ENCODE measurements at places on chromosomes 2 and 18.

GRCh38 chr2:150162241-150162942, 325.1 kb downstream of the RND3 start:
- DNase-seq = no peak

- no peak for DNase-seq
These were observed 368.1 kb upstream of the CDH19 start for GRCh38 chr18:66971960-66972359.

GRCh38 chr18:62170857-62171256, 16.0 kb downstream of the PIGN start:
- DNase-seq = no peak

DNA sequence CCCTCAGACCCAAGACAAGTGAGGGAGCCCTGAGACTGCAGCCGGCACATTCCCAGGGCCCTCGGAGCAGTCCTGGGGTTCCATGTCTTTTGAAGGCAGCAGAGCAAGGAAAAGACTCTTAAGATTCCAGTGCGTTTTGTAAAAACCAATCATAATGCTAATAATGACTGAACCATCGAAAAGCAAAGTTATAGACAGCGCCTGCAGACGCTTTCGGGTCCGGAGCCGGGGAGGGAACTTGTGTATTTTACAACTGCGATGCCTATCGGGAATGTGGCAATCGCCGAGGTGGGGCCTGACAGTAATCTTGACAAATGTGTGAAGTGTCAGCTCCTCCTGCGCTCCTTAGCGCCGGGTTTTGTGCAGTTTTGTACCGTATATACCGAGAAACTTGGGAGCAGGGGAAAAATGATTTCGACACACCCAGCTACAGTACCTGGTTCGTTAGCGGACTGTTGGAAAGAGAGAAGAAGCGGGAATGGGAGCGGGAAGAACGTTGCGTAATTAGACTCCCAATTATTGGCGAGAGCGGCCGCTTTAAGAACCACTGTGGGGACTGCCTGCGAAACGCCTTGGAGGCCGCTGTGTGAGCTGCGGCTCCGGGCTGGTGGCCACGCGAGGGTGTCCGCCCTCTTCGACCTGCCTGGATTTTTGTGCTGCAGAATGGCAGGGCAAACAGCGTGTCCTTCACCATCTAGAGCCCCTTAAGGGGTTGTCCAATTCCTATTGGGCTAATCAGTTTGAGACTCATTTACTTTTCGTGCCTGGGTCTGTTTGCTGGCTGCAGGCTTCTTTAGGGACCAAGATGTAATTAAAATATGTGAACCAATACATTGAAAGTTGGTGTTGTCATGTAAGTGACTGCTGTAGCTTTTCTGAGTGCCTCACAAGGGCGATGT, 2.4 kb downstream of the EPAS1 start:
- no peak for DNase-seq

DNA sequence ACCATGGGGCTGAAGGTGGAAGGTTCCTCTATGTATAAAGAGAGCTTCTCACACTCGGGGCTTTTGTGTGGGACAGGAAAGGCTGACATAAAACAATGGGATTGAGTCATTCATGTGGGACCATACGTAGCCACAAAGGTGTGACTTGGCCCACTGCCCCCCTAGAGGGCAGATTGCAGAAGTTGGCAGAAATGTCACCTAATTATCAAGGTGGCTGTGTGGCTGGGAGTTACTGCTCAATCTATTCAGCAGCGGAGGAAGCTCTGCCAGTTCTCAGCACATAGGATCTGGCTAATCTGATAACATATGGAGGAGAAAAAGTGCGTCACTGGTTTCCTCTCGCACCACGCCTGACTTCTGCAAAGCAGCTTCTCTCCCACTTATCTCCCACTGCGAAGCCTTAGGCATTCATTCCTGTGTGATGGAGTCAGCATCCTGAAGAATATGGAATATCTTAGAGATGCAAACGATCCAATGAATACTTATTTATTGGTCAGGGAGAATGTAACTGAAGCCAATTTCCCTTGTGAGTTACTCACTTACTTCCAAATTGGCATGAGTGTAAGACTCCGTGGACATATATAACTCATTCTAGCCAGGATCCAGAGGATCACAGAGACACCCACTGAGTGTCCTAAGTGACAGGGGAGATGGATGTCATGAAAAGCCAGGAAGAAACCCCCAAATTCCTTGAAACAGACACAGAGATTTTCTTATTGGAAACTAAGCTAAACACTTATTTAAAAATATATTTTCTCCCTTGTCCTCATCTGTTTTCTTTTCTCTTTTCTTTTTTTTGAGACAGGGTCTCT, 344.8 kb downstream of the TGIF1 start:
- DNase-seq = no peak
